ENCODE measurements at places on chromosomes 3 and 15.

DNA sequence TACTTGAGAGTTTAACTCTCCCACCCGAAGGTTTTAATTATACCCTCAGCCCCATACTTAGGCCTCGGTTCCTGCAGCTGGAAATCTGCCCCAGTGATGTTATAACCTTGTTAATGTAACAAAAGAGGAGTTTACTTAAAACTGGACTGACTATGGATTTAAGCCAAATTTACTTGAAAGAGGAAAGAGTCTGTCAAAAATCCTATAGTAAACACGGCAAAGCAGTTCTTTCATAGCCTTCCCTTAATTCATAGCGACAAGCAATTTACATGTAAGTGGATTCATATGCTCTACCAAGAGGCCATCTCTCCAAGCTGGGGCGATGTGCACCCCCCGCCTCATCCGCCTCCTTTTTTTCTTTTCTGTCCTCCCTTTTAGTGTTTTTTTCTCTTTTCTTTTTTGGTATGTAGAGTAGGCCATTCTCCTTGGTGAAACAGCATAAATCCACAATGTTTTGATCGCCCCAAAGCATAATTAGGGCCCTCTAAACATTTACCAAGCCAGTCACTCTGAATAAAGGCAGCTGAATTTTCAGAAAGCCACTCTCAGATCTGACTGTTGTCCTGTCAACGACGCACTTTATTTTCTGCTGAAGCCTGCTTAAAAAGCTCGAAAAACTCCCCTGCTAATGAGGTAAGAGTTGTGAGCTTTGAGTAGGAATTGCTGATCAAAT lies 373.1 kb upstream of the WNT5A start:
- no peak for DNase-seq

DNA sequence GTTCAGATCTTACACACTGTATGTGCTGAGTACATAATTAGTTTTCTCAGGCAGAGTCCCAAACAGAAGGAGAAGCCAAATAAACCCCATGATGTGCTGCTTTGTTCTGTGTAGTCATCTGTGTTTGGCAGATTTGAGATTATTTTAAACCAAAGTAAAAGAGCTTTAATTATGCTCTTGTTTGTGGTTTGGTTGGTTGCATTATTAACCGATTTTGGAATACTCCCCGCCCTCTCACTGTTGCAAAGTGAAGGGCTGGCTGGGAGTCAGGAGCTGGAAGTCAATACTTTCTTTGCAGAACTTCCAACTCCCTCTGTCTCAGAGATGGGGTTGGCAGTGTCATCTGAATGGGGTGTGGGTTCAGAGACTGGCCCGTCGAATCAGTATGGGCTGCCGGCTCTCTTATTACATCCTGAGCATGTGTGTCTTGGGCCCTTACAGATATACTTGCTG lies 34.4 kb downstream of the SLCO3A1 start:
- no peak for DNase-seq

- DNase-seq = no peak
Observed at GRCh38 chr15:45268135-45268534, 16.1 kb downstream of the SLC28A2 start.

- DNase-seq = no peak
Observed at GRCh38 chr3:11539677-11540076, 104.0 kb downstream of the VGLL4 start.

DNA sequence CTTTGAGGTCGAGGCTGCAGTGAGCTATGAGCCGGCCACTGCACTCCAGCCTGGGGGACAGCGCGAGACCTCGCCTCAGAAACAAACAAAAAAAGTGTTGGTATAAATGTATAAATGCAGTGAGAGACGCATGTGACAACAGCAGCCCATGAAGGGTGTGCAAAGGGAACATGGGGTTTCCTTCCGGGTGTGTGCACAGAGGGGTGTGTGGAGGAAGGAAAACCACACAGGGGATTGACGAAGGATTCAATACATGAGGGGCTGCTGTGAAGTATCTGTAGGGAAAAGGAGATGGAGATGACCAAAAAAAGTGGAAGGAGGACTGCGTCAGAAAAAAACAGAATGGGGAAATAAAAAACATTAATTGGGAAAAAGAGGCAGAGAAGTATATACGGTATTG lies 1.1 kb downstream of the MTFMT start:
- DNase-seq = no peak

Measured in NCI-H1930 (cell line).